Large intestine (tissue), 12 donors: ENCODE measurements at places on chromosomes 12 and 14.

DNA sequence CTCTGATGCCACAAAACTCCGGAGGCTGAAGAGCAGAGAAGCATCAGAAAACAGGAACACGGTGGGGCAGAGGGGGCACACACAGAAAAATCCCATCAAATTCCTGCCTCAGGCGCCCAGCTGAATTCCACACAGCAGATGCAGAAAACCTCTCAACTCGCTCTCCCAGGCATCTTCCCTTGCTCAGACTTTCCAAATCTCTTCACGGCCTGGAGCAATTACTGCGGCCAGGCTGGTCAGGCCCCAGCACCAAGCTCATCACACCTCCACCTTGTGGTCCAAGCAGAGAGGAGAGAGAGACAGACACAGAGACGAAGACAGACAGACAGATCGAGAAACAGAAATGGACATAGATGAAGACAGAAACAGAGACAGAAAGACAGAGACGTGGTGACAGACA, 89.0 kb downstream of the NCOR2 start:
- no peak for DNase-seq

- peak; percentile 12 for DNase-seq
Observed at GRCh38 chr14:50225067-50225973, 6.1 kb downstream of the SOS2 start.

DNA sequence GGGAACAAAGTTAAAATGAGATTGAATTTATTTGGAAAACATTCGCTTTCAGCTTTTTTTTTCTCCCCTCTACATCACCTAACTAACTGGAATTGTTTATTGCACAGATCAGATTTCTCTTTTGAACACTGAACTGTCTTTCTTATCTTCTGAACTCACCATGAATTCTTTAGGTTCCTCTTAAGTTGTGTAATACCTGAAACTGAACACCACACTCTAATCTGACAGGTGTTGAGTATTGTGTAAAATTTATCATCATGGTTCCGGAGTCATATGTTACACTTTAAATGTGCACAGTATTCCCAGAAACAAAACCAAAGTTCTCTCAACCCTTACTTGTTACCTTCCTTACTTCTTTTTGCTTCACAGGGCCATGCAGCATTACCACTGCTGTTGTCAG, 66.8 kb downstream of the TGFB3 start:
- DNase-seq: peak; percentile 47

DNA sequence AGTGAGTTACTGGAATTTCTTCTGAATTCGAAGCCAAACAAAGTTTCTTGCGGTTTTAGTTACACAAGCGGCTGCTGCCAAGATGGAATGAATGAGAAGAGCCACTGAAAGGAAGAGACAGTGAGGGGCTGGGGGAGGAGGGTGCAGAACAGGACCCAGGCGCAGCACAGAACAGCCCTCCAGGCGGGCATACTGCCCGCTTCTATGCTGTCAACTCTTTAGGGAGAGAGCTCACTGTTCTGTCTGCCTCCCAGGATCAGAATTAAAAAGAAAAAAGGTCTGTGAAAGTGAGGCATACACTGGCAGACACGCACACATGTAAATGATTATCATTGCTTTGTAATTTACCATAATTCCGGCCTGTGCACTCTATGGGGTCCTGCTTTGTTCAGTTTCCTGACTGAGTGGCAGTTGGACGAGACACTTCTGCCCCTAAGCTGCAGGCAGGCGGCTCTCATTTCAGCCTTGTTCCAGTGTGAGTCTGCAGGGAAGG, 231.6 kb downstream of the CACNA1C start:
- no peak for DNase-seq

- DNase-seq: no peak
Observed at GRCh38 chr12:13373131-13373530, 176.6 kb downstream of the EMP1 start.

DNA sequence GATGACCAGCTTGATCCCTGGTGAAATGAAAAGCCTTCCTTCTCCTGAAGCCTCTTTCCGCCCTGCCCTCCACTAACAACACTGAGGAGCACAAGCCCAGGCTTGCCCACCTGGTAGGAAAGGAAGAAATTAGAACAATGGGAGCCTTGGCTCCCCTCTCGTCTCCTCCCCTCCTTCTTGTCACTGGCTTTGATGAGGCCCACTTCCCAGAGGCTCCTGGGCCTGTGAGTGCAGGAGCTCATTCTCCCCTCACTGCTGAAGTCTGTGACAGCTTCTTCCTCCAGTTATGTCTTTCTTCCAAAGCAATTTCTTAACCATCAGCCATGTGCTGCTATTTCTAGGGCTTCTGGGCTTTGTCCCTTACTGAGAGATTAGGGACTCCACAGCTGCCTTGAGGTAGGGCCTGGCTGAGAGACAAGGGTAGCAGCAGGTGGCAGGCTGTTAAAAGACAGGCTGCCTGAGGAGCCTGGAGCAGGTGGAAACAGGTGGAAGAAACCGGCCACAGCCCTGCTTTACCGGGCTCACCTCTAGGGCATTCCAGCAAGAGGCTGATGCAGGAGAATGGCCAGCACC, 53.6 kb upstream of the SRSF5 start:
- no peak for DNase-seq

- no peak for DNase-seq
Observed at GRCh38 chr12:76337583-76337982, 10.6 kb downstream of the BBS10 start.

GRCh38 chr14:60723116-60723906, 840 bp downstream of the SIX4 start:
- DNase-seq: peak; percentile 28

GRCh38 chr14:102764220-102764671, 13.0 kb upstream of the TRAF3 start:
- DNase-seq: no peak

DNA sequence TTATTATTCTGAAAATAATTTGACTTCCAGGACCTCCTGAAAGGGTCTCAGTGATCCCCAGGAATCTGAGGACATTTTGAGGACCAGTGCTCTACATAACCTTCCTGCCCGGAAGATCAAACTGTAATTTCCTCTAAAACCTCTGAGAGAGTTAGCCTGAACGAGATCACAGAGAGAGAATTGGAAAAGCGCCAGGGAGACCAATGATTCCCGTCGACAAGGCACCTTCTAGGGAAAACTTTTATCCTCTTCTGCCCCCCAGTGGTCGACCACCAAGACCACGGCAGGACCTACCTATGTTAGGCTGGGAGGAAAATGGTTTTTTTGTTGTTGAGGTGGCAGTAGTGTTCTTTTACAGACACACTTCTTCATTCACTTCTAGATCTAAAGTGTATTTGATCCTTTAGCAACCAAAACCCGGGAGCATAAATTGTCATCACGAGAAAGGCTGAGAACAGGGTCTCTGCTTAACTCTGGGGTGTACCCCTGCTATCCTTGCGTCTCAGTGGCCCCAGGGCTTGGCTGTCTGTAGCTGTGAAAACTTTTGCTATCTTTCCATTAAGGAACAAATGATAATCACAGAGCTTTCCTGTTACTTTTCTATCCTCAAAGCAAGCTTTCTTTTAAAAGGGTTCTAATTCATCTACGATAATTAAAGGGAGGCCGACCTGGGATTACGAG, 62.9 kb upstream of the NID2 start:
- peak; percentile 87 for DNase-seq
